HFFc6 (cell line): ENCODE measurements at places on chromosomes 1 and 21. TPM values are rescaled to one million over a fixed set of nuclear protein-coding genes. Genes with fewer than 3 reads are reported as not detected.

DNA sequence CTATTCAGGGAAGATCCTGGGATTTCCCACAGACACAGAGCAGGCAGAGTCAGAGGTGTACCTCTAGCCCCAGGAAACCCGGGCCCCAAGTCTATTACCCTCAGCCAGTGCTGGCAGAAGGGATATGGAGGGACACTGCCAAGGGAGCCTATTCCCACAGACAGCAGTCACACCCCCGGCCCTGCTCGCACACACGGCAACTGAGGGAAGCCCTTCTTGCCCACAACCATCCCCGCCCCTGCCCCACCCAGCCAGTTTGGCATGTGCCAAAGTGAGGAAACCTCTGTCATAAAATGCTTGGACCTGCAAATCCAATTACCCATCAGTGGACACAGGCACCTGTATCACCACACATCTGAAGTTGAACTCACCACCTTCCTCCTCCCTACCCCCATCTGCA, 6.5 kb downstream of the CACNA1S start:
- DNase-seq = no peak
- no peaks in the 10 kb centered on the region for H3K36me3 ChIP-seq
- no peaks in the 10 kb centered on the region for H3K4me1 ChIP-seq
- peaks cover 58% of the 10 kb centered on the region for H3K27me3 ChIP-seq
- H3K27ac ChIP-seq = no peak overlapping the region

GRCh38 chr1:100188617-100189016, 10.6 kb upstream of the LRRC39 start:
- no peaks in the 10 kb centered on the region for H3K4me1 ChIP-seq
- no peak overlapping the region for H3K4me3 ChIP-seq
- peak; percentile 48 for DNase-seq
- no peaks in the 10 kb centered on the region for H3K27me3 ChIP-seq

GRCh38 chr1:246906833-246907232, 24.9 kb downstream of the AHCTF1 start:
- DNase-seq = no peak
- H3K36me3 ChIP-seq = peaks cover 19% of the 10 kb centered on the region
- no peak overlapping the region for H3K4me3 ChIP-seq
- H3K27ac ChIP-seq = no peak overlapping the region

GRCh38 chr1:206662396-206663092, 22.2 kb upstream of the MAPKAPK2 start:
- no peak for DNase-seq
- peaks cover 25% of the 10 kb centered on the region for H3K27me3 ChIP-seq
- H3K4me3 ChIP-seq = no peak overlapping the region
- no peaks in the 10 kb centered on the region for H3K4me1 ChIP-seq

CFHR2 gene
- total RNA-seq = not detected in 3 replicates

GRCh38 chr21:40324389-40324788, 457.2 kb downstream of the PCP4 start:
- no peak overlapping the region for H3K4me3 ChIP-seq
- H3K36me3 ChIP-seq = 0 out of 2 replicates have a peak, but pooled peaks cover 6% of the 10 kb centered on the region
- H3K4me1 ChIP-seq = no peaks in the 10 kb centered on the region; the same call in 1 of the 2 replicates
- no peak overlapping the region for H3K27ac ChIP-seq
- H3K27me3 ChIP-seq = no peaks in the 10 kb centered on the region

DNA sequence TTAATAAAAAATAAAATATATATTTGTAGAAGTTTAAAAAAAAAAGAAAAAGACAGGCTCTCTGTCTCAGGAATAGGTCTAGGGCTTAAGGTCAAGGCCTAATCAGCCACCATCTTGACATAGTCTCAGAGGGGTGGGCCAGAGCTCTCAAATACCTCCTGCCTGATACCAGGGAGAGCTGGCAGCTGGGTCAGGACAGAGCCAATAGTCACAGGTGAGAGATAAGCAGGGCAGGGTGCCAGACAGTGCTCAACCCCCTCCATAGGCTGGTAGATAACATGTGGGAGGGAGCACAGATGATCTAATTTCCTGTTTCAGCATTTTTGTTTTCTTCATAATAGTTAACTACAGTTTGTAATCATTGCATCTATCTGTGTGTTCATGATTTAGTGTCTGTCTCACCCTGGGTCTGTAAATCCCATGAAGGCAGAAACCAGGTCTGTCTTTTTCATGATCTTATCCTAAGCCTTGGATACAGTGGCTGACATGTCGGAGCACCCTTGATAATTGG, 152.0 kb upstream of the GRIK3 start:
- no peak for DNase-seq
- H3K27ac ChIP-seq = no peak overlapping the region
- no peaks in the 10 kb centered on the region for H3K27me3 ChIP-seq
- 0 out of 2 replicates have a peak, but pooled peaks cover 3% of the 10 kb centered on the region for H3K36me3 ChIP-seq
- H3K4me1 ChIP-seq = no peaks in the 10 kb centered on the region

MX2 gene
- 0.11 TPM in 1 of 2 replicates, not detected in the other for total RNA-seq

GRCh38 chr1:218482683-218483082, 137.5 kb downstream of the TGFB2 start:
- no peak overlapping the region for H3K4me3 ChIP-seq
- DNase-seq = no peak
- no peaks in the 10 kb centered on the region for H3K36me3 ChIP-seq
- peaks cover 62% of the 10 kb centered on the region for H3K4me1 ChIP-seq

CELA3B gene
- not detected in 2 replicates for total RNA-seq

- peak overlapping the region; percentile 91 for H3K27ac ChIP-seq
- peak overlapping the region; percentile 49 for H3K4me3 ChIP-seq
- peaks cover 18% of the 10 kb centered on the region; the same call in 1 of the 2 replicates for H3K36me3 ChIP-seq
- peak; percentile 82 for DNase-seq
- H3K4me1 ChIP-seq = peaks cover 50% of the 10 kb centered on the region
- H3K27me3 ChIP-seq = no peaks in the 10 kb centered on the region
Observed at GRCh38 chr21:28229814-28230213, 762.9 kb downstream of the LTN1 start.

DNA sequence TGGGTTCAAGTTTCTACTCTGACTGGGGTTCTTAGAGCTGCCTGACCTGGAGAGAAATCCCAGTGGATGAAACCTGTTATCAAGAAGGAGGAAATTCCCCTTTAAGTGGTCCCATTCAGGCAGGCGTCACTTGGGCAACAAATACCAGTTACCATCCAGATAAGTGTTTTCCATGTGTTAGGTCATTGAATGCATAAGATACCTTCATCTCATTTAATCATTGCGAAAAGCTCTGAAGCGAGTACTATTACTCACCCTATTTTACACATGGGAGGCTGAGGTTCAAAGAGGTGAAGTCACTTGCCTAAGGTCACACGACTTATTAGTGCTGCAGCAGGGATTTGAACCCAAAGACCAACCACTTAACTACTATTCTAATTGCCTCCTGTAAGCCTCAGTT, 45.5 kb upstream of the RPL11 start:
- H3K27ac ChIP-seq = no peak overlapping the region
- H3K4me1 ChIP-seq = peaks cover 3% of the 10 kb centered on the region
- no peak for DNase-seq
- H3K27me3 ChIP-seq = peaks cover 30% of the 10 kb centered on the region
- no peak overlapping the region for H3K4me3 ChIP-seq
- H3K36me3 ChIP-seq = peaks cover 5% of the 10 kb centered on the region; the same call in 1 of the 2 replicates

GRCh38 chr1:84940481-84940880, 47.5 kb upstream of the LPAR3 start:
- peaks cover 35% of the 10 kb centered on the region for H3K4me1 ChIP-seq
- no peak overlapping the region for H3K4me3 ChIP-seq
- DNase-seq = no peak
- H3K27me3 ChIP-seq = no peaks in the 10 kb centered on the region; the same call in 1 of the 2 replicates
- H3K36me3 ChIP-seq = no peaks in the 10 kb centered on the region

SETD4 gene
- total RNA-seq = 8.1 and 9.9 TPM in 2 replicates

AIRE gene
- total RNA-seq = 0.05 TPM in 1 of 3 replicates, not detected in the others
